Skeletal muscle cell (primary cell): ENCODE measurements at places on chromosomes 12 and 14.

DNA sequence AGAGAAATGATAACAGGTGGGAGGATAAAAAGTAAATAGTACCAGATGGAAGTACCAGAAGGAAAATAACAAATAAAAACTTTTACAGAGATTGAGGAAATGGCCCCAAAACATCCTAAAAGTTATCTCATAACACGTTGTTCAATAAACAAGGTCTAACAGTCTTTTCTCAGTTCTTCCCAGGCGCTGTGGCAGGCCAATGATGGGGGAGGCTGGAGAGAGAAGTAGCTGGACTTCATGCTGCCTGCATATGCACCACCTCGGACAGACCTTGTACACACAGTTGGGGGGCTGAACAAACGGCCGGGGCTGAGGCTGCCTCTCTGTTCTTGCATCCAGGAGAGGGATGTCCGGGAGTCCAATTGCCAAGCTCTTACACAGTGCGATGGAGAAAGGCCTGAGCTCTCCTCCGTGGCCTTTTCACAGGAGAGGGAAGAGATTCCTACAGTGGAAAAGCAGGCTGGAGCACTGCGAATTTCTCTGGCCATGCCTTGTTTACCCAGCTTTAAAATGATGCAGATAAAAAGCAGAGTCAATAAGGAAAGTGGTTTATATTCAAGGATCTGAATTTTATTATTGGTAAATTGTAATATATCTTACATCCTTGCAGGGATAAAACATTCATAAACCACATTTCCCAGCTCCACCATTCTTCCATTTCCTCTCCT, 109.8 kb downstream of the PHLDA1 start:
- no peak for DNase-seq

DNA sequence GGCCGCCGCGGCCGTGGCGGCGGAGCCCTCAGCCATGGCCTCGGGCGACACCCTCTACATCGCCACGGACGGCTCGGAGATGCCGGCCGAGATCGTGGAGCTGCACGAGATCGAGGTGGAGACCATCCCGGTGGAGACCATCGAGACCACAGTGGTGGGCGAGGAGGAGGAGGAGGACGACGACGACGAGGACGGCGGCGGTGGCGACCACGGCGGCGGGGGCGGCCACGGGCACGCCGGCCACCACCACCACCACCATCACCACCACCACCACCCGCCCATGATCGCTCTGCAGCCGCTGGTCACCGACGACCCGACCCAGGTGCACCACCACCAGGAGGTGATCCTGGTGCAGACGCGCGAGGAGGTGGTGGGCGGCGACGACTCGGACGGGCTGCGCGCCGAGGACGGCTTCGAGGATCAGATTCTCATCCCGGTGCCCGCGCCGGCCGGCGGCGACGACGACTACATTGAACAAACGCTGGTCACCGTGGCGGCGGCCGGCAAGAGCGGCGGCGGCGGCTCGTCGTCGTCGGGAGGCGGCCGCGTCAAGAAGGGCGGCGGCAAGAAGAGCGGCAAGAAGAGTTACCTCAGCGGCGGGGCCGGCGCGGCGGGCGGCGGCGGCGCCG, 381 bp downstream of the YY1 start:
- DNase-seq: no peak

GRCh38 chr14:58635091-58635830, 2.5 kb upstream of the DACT1 start:
- no peak for DNase-seq

GRCh38 chr14:64705381-64706118, 1.3 kb downstream of the PLEKHG3 start:
- DNase-seq: no peak

DNA sequence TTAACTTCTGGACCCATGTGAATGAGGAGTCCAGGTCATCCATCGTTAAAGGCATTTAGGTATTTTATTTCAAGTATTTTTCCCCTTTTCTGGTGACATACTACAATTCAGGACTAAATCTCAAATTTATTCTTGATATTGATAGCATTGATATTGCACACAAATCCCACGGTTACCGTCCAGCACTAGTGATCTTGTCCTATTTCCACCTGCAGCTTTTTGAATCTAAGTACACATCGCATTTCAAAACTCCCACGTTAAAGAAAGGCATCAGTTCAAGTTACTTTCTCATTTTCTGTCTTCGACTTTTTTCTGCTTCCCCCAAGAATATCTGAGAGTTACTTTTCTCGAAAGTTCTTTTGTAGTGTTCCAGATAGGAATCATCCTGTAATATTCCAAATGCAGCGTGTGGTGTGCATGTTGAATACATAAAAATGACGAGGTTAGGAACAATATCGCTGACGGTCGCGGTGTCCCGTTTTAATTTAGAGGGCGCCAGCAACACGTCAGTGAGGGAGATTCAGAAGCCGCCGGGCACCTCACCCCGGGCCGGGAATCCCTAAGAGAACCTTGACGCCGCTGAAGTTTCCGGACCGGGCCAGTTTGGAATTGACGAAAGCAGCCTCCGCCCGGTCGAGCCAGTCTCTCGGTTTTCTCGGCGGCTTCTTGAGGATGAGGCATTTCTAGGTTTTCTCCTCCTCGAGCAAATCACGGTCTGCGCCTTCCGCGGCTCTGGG, 569 bp upstream of the RGS6 start:
- no peak for DNase-seq

GRCh38 chr12:32400114-32400672, 835 bp downstream of the FGD4 start:
- no peak for DNase-seq

GRCh38 chr12:96420277-96420835, 20.1 kb upstream of the CDK17 start:
- no peak for DNase-seq

DNA sequence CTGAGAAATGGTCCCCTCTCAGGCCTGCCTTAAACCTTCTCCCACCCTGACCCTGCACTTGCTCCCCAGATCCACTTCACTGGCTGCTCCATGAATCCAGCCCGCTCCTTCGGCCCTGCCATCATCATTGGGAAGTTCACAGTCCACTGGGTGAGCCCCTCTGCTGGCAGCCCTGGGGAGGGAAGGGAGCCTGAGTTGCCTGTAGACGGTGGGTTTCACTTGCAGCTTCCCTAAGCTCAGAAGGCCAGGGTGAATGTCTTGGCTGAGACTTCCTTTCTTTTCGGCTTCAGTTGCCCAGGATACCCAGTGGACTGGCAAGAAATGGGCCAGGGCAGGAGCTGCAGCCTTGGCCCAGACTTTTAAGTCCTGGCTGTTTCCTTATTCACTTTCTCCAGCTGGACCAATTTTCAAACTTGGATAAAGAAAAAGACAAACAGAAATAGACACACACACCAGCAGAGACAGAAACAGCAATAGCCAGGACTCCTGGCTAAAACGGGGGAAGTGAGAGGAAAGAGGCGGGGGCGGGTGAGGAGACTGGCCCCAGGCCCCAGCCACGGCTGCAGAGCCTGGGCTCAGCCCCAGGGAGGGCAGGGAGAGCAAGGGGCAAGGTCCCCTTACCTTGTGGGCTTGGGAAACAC, 2.0 kb downstream of the AQP6 start:
- no peak for DNase-seq

- DNase-seq: no peak
Measured at GRCh38 chr12:131457028-131457310, 253.9 kb upstream of the SFSWAP start.

DNA sequence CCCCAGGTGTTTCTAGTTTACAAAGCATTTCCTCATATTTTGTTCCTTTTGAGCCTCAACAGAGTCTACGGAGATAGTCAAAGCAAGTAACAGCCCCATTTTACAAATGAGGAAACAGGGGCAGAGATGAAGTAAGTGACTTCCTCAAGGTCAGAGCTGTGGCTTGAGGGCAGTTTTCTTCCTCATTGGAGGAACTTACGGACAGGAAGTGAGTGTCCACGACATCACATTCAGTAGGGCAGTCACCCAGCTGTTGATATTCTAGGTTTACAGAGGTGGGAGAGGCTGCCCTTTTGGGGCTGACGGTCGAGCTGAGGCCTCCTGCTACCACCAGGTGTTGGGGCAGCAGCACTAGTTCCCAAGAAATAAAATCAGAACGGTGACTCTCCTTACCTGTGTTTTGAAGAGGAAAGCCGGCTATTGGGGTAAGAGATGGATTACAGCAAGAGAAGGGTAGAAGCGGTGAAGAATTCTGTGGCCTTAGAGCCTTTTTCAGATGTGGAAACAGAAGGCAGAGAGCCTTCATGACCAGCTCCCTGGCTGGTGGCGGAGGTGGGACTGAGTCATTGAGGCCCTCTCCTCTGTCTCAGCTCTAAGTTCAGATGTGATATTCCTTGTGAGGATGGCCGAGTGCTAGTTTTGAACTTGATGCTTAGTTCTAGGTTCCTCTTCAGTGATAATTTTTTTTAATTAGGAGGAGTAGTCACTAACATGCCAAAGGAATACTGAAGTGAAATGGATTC, 41.7 kb downstream of the SUSD6 start:
- DNase-seq: no peak

- DNase-seq: no peak
Measured at GRCh38 chr14:69260861-69261564, 1.1 kb downstream of the GALNT16 start.

DNA sequence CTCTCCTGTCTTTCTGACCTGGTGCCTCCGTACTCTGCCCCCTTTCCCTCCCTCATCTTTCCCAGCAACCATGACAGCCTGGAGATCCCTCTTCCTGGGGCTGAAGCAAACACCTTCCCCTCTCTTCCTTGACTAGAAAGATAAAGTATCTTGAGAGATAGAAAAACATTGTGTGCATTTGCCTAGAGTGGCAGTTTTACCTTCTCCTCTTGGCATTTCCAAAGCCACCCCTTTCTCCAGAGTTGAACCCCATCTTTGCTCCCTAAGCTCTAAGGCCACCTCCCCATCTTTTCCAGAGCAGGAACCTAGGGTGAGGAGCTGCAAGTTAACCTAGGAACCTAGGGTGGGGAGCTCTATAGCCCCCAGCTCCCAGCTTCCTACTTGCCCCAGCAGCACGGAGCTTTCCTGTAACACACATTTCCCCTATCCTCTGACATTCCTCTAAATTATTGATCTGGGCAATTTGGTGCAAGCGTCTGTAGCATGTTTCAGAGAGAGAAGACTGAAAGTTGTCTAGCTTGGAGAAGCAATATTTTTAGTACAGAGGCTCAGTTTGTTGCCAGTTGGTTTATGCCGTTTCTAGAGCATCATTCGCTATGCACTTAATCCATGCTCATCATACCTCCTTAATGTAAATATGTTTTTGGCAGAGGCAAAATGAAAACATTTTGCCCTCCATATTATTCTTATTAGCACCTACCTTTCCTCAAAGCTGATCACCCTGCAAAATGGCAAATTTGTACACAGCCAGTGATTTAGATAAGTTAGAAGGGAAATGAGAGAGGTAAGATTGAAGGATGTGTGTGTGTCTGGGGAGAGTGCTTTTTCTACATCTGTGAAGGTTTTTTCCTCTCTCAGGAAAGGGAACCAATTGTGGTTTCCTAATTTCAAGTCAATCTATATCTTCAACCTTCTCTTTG, 5.4 kb upstream of the TBX3 start:
- no peak for DNase-seq

- DNase-seq: no peak
Measured at GRCh38 chr14:95770777-95771176, 56.9 kb upstream of the TCL1A start.

GRCh38 chr12:90020881-90021280, 312.2 kb upstream of the ATP2B1 start:
- DNase-seq: no peak

DNA sequence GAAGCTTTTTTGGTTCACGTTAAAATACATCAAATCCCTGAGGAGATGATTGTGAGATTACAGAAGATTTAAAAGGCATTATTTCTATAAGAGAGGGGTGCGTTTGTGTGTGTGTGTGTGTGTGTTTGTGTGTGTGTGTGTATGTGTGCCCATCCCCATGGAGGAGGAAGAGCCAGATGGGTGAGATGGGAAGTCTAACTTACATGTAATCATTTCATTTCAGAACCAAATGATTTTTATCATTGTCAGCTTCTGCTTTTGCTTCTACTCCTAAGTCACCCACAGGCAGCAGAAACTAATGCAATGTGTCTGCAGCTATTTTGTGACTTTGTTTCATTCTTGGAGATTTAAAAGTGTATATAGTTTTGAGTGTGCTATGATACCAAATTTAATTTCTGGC, 68.7 kb downstream of the SLC4A8 start:
- no peak for DNase-seq

DNA sequence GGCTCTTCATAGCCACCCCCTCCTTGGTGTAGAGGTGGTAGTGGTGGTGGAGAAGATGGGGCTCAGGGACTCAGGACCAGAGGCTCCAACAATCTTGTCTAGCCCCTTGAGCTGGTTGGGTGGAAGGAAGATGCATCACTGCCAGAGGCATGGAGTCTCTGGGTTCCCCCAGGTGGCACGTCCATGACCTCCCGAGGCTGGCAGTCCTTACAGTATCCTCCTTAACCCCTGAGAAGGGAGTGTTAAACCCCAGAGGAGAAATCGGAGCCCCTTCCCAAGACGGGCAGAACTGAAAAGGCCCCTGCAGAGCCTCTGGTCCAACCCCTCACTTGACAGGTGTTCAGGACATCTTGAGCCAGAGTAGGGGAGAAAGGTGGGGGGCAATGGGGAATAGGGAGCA, 9.1 kb downstream of the KRT83 start:
- no peak for DNase-seq

GRCh38 chr12:113465808-113466453, 5.7 kb downstream of the LHX5 start:
- DNase-seq: no peak

DNA sequence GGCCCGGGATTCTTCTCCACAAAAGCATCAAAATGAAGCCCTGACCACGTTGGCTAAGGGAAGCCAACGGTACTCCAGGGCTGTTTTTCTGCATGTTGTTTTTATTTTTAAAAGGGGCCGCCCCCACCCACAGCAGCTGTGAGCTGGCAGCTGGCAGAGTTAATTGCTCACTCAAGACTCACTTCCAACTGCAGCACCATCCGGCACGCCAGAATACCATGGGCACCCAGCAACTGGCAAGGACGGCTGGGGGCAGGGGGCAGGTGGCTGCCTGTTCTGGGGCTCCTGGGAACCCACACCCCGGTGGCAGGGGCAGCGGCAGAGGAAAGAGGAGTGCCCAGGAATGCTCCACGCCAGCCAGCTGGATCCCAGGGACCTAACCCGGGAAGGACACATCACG, 44.3 kb downstream of the NCOR2 start:
- no peak for DNase-seq

DNA sequence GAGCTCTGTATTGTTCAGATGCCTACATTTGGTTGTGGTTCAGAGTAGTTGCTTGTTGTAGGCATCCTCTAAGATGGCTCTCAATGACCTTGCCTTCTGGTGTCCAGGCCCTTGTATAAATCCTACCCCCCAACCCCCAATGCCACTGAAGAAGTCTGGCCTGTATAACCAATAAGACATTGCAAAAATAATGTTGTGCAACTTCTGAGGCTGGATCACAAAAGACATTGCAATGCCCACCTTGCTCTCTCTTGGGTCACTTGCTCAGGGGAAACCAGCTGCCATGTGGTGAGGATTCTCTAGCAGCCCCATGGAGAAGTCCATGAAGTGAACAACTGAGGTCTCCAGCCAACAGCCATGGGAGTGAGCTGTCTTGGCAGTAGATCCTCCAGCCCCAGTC, 234.0 kb upstream of the TBX3 start:
- no peak for DNase-seq

DNA sequence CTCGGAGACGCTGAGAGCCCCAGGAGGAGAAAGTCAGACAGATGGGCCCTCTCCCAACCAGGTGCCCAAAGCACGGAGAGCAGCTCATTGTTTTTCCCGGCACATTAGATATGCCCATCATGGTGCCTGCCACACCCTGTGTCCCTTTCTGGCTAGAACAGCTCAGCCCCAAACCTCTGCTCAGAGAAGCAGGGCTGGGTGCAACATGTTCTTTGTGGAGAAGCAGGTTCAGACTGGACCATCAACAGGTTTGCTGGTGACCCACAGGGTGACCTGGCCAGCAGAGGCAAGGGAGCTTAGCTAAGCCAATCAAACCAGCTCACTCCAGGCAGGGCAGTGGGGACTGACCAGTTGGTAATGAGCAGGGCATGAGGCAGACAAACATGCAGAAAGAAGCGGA, 13.4 kb downstream of the RAB15 start:
- DNase-seq: no peak
